ENCODE measurements at places on chromosomes 13 and 19.

DNA sequence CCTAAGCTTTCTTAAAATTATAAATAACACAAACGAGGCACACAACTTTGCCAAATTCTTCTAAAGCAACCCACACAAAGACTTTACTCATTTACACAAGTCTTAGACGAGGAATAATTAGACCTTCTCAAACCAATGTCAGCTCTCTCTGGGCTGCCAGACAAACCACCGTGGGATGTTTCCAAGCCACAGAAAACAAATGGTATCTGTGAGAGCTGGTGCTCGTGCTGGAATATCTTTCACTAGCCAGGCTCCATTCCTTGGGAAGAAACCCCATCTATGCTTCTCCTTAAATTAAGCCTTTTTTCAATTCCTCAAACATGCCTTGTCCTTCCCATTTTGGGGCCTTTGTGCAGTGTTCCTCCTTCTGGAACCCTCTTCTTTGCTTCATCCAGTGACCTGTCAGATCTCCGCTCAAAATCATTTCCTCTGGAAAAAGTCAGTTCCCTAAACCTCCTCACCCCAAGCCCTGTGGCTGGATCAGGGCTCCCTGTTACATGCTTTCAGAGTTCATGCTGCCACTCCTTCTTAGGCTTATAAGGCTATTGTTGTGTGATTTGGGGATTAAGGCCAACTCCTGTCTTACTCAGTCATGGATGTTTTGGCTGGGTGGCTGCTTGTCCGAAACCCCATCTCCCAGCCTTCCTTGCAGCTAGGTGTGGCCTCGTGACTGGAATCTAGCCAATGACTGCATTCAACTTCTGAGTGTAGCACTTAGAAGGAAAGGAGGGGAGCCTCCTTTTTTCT is 64.2 kb upstream of the GTF2F2 start:
- no peak for DNase-seq

GRCh38 chr13:32045537-32045936 is 14.0 kb downstream of the FRY start:
- no peak for DNase-seq

DNA sequence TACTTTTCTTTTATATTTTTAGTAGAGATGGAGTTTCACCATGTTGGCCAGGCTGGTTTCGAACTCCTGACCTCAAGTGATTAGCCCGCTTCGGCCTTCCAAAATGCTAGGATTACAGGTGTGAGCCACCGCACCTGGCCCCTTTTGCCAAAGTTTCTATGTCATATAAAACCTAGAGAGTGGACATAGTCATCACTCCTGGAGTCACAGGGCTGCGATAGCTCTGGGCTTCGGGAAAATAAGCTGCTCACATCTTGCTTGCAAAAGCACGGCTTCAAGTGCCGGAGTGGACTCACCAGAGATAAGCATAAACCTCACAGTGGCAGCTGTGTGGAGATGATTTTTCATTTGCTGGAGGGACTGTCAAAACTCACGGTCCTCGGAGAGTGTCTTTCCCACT is 171.2 kb downstream of the TEX29 start:
- DNase-seq = no peak

GRCh38 chr19:29521291-29522075 is 4.3 kb upstream of the VSTM2B start:
- no peak for DNase-seq

GRCh38 chr19:45146251-45146650 is 14.5 kb downstream of the NKPD1 start:
- no peak for DNase-seq

DNA sequence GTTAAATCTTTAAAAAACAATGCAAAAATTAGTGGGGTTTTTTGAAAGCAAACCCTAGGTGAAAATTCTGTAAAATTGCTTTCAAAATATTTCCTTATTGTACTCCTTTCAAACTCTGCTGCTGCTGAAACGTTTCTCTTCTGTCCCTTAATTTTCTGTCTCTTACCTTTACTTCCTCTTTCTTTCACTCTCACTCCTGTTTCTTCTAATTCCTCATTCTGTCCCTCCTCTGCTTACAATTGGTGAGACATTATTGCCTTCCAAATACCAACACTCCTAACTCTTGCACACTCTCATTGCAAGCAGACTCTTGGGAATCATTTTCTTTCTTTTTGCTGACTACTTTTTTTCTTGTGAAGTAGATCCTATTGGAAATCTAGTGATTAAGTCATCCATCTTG is 685.6 kb upstream of the SLITRK1 start:
- no peak for DNase-seq

- DNase-seq = no peak
Measured at GRCh38 chr13:74090869-74091605, 43.2 kb downstream of the KLF12 start.

GRCh38 chr13:74132776-74133656 is 1.2 kb downstream of the KLF12 start:
- no peak for DNase-seq

GRCh38 chr13:64845110-64845509 is 2385.0 kb downstream of the PCDH9 start:
- DNase-seq = no peak

Measured in NCI-H187 treated with DMSO at 0.1 percent for 48 hours (cell line).